ENCODE measurements at places on chromosomes 12 and 14.
A peak's percentile ranks its signal among the peaks of the same experiment; 100 is the strongest.

- DNase-seq, result no peak
Measured at GRCh38 chr14:32432813-32433538, 103.9 kb downstream of the AKAP6 start.

DNA sequence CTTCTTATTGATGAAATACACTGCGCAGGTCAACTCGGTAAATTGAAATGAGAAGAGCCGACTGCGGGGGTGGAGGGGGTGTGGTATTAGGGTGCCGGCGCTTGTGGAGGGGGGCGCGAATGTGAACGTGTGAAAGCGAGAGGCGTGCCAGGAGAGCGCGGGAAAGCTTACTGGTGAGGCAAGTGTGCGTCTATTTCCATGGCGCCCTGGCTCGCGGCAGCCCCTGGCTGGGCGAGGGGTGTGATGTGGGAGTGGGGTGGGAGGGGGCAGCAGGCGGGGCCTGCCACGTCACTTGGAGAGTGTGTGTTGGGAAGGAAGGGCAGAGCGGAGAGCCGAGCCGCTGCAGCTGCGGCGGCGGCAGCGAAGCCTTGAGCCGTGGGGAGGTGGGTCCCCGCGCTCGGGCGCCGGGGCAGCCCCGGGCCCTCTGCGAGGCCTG, 88.8 kb downstream of the GALNT8 start:
- no peak for DNase-seq

DNA sequence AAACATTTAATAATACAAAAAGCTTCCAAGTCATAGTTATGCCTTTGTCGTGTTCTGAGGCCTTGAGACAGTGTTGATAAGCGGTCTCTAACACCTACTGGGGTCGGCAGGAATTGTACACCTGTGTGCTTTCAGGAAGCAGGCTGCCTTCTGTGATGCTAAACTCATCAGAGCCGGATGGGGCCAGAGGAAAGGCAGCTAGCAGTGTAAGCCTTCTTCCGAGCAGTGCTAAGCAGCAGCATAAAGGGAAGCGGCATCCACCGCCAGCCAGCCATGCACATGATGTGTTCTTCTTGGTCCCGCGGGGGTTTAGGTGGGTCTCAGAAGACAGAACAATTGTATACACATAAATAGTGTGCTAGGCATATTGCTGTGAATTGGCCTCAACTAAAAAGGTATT, 159.3 kb downstream of the SLC15A4 start:
- no peak for DNase-seq

- no peak for DNase-seq
Measured at GRCh38 chr14:98229656-98230366, 1042.2 kb downstream of the BCL11B start.

DNA sequence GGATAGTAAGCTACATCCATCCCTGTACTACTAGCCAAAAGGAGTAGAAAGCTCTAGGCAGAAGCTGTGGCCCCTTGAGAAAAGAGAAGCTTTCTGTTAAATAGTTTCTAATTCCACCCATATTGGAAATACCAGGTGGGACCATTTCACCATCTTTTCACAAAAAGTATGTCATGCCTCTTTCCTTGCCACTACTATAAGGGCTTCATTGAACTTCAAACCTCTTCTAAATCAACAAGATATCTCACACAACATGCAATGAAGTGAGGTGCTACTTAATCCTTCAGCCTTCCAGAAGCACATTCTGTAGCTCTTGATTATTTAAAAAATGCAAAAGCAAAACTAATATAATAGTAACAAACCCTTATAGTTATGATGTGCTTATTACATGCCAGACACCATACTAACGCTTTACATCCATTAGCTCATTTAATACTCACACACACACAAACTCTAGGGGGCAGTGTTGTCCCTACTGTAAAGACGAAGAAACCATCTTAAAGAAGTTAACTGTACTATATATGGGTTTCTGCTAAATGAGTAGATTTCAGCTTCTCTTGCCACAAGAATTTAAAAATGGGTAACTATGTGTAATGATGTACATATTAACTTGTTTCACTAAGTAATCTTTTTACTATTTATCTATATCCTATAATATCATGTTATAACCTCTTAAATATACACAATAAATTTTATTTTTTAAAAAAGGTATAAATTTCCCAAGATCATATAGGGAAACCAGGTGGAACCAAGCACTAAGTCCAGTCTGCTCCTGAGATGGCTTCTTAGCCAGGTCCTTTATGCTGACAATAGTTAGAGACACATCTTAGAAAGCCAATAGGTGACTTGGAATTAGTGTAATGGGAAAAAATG, 124.4 kb downstream of the RPS29 start:
- DNase-seq, result peak; percentile 33

- DNase-seq, result no peak
Measured at GRCh38 chr12:131965073-131965472, 15.3 kb downstream of the EP400 start.

DNA sequence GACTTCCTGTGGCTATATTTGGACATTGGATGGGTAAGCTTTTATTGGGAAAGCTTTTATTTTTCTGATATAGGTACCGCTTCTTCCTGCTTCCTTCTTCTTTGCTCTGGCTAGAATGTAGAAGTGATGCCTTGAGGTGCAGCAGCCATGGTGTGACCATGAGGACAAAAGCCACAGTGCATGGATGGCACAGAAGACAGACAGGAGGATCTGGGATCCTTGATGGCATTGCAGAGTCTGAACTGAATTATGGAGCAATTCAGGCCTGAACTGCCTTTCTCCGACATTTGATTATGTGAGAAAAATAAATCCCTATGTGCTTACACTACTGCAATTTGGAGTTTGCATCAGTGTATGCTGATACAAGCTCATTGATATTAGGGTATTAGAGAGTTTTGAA, 191.3 kb upstream of the CRY1 start:
- no peak for DNase-seq

DNA sequence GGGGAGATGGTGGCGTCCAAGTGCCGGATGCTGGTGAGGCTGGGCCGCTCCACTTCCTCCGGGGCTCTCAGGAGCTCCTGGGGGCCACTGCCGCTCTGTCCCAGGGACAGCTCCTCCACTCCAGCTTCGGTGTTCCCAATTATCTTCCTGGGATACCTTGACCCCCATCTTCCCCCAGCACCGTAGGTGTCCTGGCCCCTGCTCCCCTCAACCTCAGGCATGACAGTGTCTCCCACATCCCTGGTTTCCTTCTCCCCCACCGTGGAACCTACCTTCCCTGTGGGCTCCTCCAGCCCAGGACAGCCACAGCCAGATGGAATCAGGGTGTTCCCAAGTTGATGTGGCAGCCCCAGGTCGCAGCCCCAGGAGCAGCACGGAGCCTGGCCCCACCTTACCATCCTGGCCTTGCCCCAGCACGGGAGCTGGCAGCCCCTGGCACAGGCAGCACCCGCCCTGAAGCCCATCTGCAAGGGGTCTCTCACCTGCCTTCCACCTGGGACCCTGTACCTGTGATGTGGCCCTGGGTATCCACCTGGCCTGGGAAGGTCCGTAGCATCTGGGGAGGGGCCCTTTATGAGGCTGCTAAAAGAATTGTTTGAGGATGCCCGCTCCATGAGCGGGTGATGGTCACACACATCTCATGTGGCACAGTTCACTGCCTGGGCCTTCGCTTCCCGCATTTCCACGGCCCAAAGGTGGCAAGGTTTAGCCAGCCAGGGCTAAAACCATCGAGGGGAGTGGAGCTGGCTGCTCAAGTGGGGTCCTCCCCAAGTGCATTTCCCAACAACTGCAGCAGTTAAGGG, 4.1 kb downstream of the TMEM121 start:
- no peak for DNase-seq

DNA sequence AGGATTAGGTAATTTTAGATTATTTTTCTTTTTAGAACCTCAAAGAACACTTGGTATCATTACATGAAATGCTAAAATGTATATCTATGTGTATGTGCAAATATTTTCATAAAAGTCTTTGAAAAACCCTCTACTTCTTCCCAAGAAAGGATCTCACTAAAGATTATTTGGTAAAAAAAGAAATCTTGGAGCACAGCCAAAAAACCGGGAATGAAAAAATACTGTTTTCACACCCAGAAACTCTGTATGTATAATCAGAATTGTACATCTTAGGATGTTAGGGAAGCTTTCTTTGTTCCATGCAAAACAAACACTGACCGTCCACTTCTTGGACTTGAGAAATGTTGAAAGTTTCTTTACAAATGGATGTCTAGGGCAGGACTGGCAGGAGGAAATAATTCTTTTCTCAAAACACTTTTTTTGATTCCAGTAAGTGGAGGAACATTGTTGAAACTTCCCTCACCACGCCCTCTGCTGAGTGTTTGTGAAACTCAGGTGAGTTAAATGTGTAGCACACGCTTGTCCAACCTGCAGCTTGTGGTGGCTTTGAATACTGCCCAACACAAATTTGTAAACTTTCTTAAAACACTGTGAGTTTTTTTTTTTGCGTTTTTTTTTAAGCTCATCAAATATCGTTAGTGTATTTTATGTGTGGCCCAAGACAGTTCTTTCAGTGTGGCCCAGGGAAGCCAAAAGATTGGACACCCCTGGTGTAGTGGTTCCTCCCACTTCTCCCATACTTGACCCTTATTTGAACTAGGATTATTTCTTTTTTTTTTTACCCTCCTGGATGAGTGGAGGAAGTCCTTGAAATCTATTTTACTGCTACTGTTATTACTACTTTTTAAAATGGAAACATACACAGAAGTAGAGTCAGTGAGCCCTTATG, 26.6 kb downstream of the FBXO34 start:
- no peak for DNase-seq

All from activated CD4-positive, CD25-positive, alpha-beta regulatory T cell treated with anti-CD3 and anti-CD28 coated beads, Interleukin-2, amount 50 U/mL, for 72 hours (primary cell).